Activated T-helper 1 cell treated with Interleukin-2 at 50 U/mL for 16 hours (primary cell): ENCODE measurements at places on chromosomes 6 and 20.

DNA sequence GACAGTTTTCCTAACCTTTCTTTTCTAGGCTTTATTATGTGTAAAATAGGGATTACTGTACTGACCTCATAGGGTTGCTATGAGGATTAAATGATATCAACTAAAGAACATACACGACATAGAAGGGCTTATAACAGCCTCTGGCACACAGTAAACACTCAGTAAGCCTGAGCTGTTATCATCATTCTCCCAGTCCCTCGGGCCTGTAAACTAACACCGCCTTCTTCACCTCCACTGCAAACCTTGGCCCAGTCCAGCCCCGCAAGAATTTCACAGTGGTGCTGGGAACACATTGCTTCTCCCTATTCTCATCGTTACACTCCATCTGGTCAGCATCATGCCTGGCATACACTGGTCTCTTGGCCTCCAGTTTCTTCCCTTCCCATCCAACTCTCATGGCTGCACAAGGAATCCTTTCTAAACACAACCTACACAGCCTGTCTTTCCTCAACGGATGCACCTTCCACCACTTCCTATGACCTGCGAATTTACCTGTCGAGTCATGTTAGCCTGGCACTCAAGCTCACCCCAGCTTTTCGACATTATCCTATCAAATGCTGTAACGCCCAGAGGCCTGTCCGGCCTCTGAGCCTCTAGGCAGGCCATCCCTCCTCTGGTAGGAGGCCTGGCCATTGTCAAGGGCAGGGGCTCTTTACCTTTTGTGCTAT, 92.1 kb downstream of the FYN start:
- no peak for DNase-seq

DNA sequence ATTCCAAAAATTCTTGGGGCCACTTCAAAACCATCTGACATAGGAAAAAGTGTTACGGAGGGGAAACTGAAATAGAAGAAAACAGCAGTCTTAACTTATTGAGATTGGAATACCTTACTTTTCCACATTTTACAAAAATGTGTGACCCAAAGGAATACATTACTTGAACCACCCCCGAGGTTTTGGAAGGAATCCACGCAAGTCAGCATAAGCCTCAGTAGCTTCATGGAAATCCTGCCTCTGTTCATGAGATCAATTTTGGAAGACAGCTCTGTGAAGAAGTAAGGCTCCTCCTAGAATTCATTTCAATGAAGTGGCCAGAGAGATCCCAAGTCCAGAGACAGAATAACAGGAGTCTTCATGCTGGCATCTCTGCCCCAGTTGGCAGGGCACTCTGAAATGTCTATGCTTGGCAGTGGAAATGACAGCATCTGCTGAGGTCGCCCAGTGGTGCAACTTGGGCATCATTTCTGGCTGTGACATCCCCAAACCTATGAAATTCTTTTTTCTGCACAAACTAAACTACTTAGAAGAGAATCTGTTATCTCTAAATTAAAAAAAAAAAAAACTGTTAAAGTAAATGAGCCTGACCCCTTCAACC, 132.5 kb downstream of the EPM2A start:
- no peak for DNase-seq

DNA sequence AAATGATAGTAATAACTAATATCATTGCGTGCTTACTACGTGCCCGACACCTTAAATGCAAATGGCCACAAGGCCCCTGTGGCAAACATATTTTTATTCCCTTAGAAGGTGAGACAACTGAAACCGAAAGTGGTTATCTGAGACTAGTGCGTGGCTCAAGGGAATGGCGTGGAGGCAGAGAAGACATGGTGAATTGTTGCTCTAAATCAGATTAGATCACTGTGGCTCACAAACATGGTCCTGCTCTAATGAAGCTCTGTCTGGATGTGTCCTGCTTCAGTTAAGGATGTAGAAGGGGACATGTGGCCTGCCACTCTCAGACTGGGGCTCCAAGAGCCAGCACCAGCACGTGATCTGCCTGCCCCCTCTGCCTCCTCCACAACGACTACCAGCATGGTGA, 124.2 kb upstream of the GMDS start:
- no peak for DNase-seq

GRCh38 chr6:35426074-35426473, 26.1 kb upstream of the FANCE start:
- DNase-seq, result no peak

GRCh38 chr20:10558635-10559187, 115.1 kb downstream of the JAG1 start:
- no peak for DNase-seq

DNA sequence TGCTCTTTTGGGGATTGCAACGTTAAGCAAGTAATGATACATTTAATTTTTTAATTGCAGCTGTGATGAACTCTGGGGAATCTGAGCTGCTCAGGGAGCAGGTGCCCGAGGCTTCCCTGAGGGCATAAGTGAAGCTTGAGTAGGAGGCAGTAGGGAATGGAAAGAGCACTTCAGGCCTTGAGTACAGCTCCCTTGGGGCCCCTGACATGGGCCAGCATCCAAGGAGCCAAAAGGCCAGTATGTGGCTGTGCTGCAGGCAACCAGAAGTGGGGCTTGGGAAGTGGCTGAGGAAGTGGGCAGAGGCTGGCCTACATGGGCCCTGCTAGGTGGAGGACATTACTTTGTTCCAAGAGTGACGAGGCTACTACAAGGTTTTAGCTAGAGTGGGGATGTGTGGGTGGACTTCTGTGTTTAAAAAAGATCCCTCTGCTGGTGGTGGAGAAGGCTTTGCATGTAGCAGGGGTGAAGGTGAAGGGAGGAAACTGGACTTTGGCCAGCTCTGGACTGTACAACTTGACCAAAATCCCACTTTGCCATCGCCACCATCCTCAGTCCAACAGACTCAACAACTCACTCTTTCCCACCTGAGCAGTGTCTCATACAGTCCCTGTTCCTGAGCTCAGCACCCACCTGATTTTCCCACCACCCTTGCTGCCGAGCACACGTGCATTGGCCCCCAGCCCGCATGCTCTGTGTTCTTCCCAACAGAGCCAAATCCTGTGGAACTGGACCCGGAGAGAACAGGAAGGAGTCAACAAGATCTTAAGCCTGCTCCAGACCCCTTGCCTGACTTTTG, 10.9 kb upstream of the ZNF831 start:
- no peak for DNase-seq

DNA sequence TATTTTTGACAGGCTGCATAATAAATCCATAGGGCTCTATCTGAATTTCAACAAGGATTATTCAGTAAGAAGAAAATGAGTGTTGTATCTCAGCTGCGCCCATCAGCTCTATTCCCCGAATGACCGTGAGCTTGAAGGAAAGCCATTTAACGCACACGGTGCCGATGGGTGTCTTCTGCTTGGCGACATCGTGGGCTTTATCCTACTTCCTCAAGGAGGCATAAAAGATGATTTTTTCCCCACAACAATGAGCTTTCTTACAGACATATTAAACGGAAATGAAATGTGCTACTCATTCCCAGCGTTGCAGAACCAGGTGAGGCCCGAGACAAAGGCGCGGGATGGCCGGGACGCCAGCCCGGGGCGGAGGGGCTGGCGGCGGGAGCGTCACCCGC, 710 bp downstream of the DYNLT1 start:
- DNase-seq, result no peak

DNA sequence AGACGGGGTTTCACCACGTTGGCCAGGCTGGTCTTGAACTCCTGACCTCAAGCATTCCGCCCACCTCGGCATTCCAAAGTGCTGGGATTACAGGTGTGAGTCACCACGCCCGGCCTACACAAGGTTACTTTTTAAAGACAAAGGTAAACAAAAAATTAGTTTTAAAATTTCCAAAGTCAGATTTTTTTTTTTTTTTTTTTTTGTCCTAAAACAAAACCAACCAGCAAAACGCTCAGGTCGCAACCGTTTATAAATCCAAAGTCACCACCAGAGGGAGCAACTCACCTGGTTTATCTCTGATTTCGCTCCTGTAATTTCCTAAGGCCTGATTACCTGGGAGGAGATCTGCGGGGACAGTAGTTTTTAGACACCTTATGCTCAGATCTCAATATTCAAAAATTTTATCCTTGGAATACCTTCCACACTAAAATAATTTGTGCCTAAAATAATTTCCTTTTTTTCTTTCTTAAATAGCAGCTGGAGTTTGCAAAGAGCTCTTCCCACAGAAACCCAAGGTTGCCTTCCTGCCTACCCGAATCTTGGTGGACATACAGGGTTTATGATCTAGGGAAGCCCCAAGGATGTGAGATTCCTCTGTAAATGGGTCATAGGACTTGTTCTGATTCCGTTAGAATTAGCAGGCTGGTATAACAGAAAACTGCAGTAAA, 19.8 kb upstream of the TREM1 start:
- no peak for DNase-seq

DNA sequence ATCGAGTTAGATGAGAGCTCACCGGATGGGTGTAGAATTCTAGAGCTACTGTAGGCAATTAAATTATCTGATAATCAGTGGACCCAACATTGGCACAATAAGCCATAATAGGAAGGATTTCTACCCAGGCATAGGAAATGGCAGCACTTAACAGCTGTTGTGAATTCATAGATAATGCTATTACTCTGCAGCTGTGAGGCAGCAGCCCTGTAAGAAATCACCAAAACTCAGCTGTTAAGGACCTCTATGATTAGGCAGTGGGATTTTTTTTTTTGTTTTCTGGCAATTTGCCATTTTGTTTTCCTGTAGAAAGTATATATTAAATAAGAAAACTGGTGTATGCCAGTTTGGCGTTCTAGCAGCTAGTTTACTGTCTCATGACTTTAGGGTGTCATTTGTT, 609.1 kb upstream of the SLC35B3 start:
- no peak for DNase-seq

GRCh38 chr6:7267466-7268091, 45.4 kb downstream of the SSR1 start:
- DNase-seq, result no peak
